ENCODE measurements at places on chromosomes 5 and 9. TPM values are rescaled to one million over a fixed set of nuclear protein-coding genes. Genes with fewer than 3 reads are reported as not detected.

The MSMP gene
- not detected for total RNA-seq

The SLC31A2 gene
- 5.2 TPM for total RNA-seq

The TXNDC8 gene
- not detected for total RNA-seq

The PRR16 gene
- total RNA-seq = 1.1 TPM

The GALNT10 gene
- 21.7 TPM for total RNA-seq

The SLC34A1 gene
- total RNA-seq = not detected

The ANGPTL2 gene
- total RNA-seq = not detected

The IRX1 gene
- not detected for total RNA-seq

The GNA14 gene
- total RNA-seq = not detected

The ETF1 gene
- 153 TPM for total RNA-seq

The FRRS1L gene
- not detected for total RNA-seq

The MARCOL gene
- total RNA-seq = 3.8 TPM

The NPR3 gene
- total RNA-seq = 21.5 TPM

The SV2C gene
- total RNA-seq = not detected

The TRPM6 gene
- total RNA-seq = 1.4 TPM

The RAPGEF1 gene
- total RNA-seq = 27.7 TPM

The ADGRV1 gene
- 1.8 TPM for total RNA-seq

The PCDHGB3 gene
- 0.52 TPM for total RNA-seq

The SLC36A3 gene
- not detected for total RNA-seq

The IL9 gene
- total RNA-seq = not detected

The CDX1 gene
- total RNA-seq = not detected

The HTR4 gene
- not detected for total RNA-seq

The PITX1 gene
- 45.3 TPM for total RNA-seq

The HSDL2 gene
- 42.4 TPM for total RNA-seq

The OR2S2 gene
- not detected for total RNA-seq

The BRINP1 gene
- 0.30 TPM for total RNA-seq
